ENCODE measurements at places on chromosomes 1 and 21.

DNA sequence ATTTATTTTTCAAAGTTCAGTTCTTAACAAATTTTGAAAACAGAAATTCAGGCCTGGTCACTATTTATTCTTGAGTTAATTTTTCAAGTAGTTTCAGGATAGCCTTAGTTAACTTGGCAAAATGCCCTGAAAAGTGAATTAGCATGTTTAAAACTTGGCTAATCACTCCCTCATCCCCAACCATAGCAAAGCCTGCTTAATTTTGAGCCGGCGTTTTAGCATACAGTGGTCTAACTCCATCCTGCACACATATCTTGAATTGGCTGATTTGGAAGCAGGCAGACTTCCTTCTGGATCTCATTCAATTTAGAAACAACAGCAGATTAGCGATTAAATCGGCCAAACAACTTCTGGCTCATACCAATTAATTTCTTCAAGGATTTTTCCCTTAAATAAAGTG is 439.2 kb downstream of the PTBP2 start:
- no peak for DNase-seq

GRCh38 chr1:54268762-54269297 is 68.9 kb downstream of the MRPL37 start:
- no peak for DNase-seq

GRCh38 chr1:112805155-112805853 is 90.2 kb upstream of the PPM1J start:
- DNase-seq = no peak

- no peak for DNase-seq
Observed at GRCh38 chr21:14753466-14754258, 207.5 kb upstream of the SAMSN1 start.

- no peak for DNase-seq
Observed at GRCh38 chr1:4268262-4268888, 368.3 kb upstream of the C1orf174 start.

DNA sequence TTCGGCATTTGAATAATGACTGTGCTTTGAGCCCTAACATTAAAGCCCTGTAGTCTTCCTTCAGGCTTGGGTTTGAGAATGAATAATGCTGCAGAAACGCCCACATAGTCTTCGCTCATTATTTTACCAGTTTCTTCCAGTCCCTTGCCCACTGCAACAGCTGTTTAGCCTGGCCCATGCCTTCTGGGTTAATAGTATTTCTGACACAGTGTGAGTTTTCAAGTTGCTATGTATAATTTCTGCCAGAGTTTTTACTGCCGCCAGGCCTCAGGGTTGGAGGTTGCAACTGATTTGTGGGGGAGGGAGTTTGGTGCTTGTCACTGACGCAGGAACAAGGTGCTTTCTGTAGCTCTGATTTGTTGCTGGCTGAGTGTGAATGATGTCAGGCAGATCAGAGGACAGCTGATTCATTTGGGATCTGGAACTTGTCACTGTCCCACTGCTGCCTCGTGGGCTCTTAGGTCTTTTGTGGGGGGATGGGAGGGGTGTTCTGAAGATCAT is 109.8 kb downstream of the MAST2 start:
- DNase-seq = no peak

- DNase-seq = no peak
Observed at GRCh38 chr1:35936838-35937237, 5.9 kb downstream of the AGO3 start.

- no peak for DNase-seq
Observed at GRCh38 chr1:218765753-218766152, 407.9 kb upstream of the LYPLAL1 start.

DNA sequence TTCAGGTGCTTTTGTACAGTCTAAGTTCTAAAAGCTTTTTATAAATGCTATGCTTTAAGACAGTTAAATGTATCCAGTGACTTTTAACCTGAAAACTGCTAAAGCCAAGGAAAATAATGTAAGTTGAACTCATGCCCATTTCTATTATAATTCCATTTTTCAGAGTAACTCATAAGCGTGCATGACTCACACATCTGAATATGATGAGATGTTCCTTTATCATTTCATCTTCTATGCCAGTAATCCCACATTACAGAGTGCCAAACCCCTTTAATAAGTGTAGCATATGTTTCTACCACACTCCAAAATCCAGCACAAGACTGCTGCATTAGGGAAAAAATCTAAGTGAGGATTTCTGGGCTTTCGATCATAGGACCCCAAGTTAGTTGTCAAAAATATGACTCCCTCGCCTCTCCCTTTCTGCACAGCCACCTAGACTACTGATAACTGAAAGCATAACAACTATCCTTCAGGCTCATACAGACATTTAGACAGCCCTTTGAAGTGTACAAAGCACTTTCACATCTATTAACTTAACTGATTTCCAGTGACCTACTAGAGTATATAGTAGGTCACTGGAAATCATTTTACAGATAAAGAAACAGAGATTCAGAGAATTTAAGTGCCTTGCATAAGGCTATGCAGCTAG is 45.3 kb downstream of the JAK1 start:
- no peak for DNase-seq

DNA sequence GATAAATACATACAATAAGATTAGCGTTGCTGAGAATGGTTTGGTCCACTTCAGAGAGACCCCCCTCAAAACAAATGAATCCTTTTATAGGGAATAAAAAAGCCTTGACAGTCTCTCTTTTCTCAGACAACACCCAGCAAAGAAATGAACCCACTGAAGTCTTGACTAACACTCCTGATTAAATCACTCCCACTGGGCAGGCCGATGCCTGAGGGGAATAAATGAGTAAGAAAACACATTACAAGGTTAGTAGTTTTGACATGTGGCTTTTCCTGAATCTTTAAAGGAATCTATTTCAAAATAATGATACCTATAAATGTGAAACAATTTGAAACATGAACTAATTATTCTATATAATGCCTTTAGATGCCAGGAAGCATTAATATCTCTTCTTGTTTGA is 146.9 kb upstream of the POGK start:
- DNase-seq = no peak

DNA sequence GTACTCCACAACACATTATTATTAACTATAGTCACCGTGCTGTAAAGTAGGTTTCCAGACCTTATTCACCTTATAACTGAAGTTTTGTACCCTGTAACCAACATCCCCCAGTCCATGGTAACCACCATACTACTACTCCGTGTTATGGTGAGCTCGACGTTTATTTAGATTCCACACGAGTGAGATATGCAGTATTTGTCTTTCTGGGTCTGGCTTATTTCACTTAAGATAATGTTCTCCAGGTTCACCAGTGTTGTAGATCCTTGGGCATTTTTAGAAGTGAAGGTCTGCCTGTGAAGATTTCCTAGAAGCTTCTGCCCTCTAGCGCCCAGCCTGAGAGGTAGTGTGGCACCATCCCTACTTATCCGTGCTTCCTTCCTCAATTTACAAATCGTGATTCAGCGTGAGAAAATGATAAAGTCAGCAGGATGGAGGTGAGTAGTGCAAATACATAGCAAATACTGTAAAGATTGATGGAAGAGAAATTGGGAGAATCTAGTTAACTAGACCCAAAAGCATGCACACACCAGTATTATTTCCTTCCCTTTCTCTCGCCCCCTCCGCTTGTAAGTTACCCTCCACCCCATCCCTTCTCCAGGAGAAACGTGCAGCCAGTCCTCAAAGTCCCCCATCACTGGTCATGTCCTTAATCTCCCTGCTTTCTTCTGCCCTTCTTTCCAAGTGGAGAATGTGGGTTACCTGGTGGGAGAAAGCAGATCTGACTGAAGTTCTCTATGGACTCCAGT is 36.0 kb upstream of the DISC1 start:
- DNase-seq = peak; percentile 62

- DNase-seq = no peak
Observed at GRCh38 chr1:7616953-7617352, 154.1 kb upstream of the VAMP3 start.

GRCh38 chr1:173554089-173554488 is 48.8 kb downstream of the SLC9C2 start:
- DNase-seq = no peak

DNA sequence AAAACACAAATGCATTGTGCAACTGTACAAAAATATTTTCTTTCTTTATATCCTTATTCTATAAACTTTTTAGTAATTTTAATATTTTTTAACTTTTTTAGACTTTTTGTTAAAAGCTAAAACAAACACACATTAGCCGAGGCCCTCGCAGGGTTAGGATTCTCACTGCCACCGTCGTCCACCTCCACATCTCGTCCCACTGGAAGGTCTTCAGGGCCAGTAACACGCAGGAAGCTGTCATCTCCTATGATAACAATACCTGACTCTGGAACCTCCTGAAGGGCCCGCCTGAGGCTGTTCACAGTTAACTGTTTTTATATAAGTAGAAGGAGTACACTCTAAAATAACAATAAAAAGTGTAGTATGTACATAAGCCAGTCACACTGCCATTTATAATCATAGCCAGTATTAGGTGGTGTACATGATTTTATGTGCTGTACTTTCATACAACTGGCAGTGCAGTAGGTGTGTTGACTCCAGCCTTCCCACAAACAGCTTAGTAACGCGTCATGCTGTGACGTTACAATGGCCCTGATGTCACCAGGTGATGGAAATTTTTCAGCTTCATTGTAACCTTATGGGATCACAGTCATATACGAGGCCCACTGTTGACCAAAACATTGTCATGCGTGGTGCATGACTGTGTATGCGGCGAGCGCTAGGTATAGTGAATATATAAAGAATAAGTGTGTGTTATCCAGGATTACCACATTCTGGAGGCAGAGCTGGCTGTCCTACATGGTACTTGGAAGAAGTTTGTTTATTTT is 8.8 kb downstream of the TFF2 start:
- DNase-seq = no peak

DNA sequence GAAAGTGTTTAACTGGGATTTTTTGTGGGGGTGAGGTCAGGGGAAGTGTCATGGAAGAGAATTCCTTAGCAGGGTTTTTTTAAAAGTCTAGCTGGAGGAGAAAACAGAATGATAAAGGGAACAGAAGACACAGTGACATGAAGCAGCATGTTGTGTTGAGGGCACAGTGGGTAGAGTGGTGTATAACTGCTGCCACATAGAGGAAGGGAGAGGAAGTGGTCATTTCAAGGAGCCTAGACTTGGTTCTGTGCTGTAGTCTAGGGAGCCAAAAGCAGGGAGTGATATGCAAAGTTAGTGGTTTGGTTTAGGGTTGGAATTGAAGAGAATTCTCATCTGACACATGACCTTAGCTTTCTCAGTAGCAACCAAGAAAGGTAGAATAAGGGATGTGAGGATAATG is 10.2 kb downstream of the EEIG2 start:
- DNase-seq = peak; percentile 56

DNA sequence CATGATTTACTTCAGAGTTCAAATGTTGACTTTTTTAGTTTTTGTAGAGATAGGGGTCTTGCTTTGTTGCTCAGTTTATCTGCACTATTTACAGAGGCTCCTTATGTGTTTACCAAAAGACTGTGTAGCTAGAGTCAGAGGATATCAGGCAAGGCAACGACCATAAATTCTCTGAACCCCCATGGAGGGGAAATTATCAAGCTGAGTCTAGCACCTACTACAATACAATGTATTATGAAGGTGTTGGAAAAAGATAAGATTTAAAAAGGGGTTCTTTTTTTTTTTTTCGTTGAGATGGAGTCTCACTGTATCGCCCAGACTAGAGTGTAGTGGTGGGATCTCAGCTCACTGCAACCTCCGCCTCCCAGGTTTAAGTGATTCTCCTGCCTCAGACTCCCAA is 16.4 kb downstream of the GMEB1 start:
- DNase-seq = no peak

DNA sequence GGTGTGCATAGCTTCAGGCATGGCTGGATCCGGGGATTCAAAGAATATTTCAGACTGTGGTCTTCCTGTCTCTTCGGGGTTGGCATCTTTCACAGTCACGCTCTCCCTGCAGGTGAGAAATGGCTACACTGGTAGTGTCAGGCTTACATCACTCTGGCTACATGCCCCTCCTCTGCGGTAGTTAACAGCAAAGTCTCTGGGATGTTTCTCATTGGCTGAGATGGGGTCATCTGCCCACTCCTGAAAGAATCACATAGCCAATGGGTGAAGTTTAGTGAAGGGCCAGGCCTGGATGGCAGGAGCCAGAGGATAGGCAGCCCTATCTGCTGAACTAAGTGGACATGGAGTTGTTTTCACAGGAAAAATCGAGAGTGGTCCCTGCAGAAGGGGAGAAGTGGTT is 356.5 kb downstream of the MATN1 start:
- DNase-seq = no peak

DNA sequence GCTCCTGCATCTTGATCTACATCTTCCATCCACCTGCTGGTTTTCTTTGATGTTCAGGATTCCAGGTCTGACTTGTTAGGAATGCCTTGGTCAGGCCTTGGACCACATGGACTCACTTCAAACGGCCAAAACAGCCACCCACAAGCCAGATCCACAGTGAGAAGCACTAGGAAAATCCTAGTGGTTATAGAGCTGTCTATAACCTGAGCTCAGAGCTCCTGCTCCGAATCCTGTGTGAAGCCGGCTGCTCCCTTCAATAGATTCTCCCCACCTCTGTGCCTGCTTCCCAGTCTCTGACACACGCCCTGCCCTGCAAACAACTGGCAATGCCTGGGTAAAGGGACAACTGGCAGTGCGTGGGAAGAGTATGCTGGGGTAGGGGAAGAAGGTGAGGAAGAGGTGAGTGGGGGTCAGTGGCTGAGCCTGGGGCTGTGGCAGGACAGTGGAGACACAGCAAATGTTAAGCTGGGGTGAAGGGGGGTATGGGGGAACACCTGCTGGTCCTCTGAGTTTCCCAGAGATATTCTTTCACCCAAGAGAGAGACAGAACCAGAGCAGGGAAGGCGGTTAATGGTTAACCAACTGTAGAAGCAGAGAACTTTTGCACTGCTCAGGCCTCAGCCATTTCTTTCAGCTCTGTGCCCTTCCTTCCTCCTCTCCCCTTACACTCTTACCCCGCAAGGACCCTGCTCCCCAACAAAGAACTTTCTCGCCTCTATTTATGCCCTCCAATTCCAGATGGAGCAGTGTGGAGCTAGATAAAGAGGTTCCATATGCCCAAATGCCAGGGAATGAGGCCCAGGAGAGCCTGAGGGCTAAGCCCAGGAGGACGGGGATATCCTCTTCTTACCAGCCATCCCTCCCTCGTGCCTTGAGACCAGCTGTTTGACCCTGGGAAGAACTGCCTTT is 4.5 kb downstream of the PLXNA2 start:
- no peak for DNase-seq

DNA sequence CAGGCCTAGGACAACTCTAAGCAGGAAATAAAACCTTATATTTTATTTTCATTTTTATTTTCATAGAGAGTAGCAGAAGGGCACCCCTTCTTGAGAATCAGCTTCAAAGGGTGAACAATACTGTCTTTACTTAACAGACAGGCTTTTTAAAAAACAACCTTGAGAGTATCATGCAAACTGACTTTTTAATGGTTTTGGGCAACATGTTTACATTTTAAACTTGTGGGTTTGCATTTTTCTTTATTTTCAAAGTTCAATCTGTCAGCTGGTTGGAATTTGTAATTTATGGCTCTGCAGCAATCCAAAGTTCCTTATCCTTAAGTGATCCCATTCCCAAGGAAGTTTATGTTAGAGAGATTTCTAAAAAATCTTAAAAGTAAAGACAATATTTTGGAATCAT is 392.3 kb upstream of the ADAMTS5 start:
- DNase-seq = no peak
